ENCODE measurements at places on chromosomes 3 and 15.

GRCh38 chr15:96565266-96565665, 234.8 kb downstream of the NR2F2 start:
- DNase-seq = no peak

DNA sequence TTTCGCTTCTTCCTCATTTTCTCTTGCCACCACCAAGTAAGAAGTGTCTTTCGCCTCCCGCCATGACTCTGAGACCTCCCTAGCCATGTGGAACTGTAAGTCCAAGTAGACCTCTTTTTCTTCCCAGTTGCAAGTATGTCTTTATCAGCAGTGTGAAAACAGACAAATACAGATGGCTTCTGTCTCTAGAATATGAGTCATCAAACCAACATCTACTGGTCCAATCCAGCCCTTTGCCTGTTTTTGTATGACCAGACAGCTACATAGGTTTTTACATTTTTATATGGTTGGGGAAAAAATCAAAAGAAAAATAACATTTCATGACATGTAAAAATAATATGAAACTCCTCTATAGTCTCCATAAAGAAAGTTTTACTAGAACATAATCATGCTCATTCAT, 118.7 kb upstream of the PTPRG start:
- no peak for DNase-seq

GRCh38 chr3:12154151-12154550, 4.6 kb downstream of the TIMP4 start:
- no peak for DNase-seq

DNA sequence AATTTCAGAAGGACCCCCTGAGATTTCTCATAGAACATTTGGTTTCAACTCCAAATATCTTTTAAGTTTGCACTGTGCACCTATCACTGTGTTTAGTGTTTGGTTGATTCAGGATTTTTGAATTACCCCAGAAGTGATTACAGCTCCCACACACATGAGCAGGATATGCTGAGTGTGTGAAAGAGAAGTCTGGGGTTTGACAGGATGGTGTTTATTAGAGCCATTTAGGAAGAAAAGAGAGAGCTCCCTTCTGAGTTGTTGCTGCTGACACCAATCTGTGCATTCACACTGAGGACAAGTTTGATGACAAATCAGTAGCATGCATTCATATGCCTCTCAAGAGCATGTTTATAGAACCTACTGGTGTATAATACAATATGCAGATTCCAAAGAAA, 118.1 kb downstream of the RPL22L1 start:
- no peak for DNase-seq

DNA sequence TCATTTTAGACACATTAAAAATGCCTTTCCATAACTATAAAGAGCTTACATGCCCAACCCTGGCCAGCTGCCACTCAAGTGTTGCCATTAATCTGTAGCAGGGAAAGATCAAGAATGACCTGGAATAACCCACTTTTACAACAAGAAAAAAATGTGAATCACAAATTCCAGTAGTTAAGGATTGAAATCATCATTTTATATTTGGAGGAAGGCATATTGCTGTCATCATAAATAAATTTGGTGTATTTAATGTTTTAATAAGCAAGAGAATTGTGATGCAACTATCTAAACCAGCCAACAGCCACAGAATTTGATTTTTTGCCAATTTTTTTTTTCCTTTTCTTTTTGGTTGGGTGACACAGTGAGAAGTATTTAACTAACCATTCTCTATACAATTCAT, 240.0 kb upstream of the SEMA6D start:
- DNase-seq = no peak

- no peak for DNase-seq
Observed at GRCh38 chr15:79093352-79093935, 2.9 kb upstream of the RASGRF1 start.

DNA sequence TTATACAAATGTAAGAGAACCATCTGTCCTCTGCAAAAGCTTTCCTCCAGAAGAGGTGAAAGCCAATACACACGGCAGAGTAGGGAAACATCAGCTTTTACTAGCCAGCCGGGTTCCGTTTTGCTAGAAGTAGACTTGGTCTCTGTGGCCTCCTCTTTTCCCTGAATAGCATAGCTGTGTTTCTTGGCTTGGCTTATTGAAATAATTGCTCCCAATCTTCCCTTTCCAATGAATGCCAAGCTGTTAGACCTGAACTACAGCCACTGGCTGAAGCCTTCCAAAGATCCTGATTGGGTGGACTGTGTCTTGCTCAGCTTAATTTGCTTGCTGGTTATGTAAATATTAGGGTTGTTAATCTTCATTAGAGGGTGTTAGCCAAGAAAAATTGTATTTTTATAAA, 157.8 kb upstream of the ROPN1 start:
- DNase-seq = no peak

Data from activated CD4-positive, alpha-beta T cell treated with anti-CD3 and anti-CD28 coated beads, Interleukin-2, Interleukin-6, amounts not matched to agents 100 ng/mL and 50 ng/mL, durations not matched to agents 16 hours and 8 hours (primary cell).